ENCODE measurements at places on chromosomes 4 and X. TPM values are rescaled to one million over a fixed set of nuclear protein-coding genes. Genes with fewer than 3 reads are reported as not detected.

The RAB40AL gene
- total RNA-seq, result 0.66 TPM

The NHSL2 gene
- 1.4 TPM for total RNA-seq

The PNMA5 gene
- total RNA-seq, result not detected

The OPHN1 gene
- total RNA-seq, result 3.1 TPM
